Stimulated activated CD4-positive, alpha-beta T cell treated with anti-CD3 and anti-CD28 coated beads, Interleukin-1b, Interleukin-23, amount 100 ng/mL, for 1 hour (primary cell): ENCODE measurements at places on chromosomes 2 and 18.

GRCh38 chr2:193240752-193241151, 1046.0 kb upstream of the TMEFF2 start:
- no peak for DNase-seq

GRCh38 chr18:45962866-45963265, 4.3 kb downstream of the EPG5 start:
- DNase-seq = no peak

DNA sequence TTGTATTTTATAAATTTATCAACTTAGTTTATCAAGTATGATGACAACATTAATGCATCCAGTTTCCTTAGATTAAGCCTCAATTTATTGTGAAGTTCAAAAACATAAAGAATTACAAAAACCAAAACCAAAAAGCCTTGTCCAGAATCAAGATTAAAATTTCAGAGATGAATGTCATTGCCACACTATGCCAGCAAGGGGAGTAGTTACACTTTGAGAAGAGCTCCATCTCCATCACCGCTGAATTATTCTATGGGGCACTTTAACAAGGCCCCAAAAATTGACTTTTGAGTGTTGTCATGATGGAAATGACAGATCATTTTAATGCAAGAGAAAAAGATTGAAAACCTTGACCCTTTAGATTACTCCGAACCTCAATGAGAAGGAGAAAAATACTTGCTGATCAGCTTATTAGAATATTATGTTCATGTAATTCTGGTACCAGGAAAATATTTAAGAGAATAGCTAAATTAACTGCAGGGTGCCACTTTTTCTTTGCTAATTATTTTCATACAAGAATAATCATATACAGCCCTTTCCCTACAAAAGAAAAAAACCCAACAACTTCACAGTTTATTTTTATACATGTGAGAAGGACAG, 152.5 kb upstream of the AQP4 start:
- DNase-seq = no peak

DNA sequence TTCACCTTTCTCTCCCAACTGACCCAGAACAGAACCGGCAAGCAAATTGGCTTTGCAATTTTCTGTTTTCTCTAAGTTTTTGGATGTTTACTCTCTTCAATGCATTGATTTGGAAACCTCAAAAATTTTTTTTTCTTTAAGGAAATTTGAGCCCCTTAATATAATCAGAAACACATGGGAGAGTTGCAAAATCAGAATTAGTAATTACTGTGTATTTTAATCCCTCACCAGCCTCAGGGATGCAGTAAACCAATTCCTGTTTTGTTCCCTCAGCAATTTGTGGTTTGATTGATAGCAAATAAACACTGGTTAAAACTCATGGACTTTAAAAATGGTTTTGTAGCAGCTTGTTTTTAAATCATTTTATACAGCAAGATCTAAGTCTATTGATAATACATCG, 281.5 kb downstream of the NEDD4L start:
- no peak for DNase-seq

DNA sequence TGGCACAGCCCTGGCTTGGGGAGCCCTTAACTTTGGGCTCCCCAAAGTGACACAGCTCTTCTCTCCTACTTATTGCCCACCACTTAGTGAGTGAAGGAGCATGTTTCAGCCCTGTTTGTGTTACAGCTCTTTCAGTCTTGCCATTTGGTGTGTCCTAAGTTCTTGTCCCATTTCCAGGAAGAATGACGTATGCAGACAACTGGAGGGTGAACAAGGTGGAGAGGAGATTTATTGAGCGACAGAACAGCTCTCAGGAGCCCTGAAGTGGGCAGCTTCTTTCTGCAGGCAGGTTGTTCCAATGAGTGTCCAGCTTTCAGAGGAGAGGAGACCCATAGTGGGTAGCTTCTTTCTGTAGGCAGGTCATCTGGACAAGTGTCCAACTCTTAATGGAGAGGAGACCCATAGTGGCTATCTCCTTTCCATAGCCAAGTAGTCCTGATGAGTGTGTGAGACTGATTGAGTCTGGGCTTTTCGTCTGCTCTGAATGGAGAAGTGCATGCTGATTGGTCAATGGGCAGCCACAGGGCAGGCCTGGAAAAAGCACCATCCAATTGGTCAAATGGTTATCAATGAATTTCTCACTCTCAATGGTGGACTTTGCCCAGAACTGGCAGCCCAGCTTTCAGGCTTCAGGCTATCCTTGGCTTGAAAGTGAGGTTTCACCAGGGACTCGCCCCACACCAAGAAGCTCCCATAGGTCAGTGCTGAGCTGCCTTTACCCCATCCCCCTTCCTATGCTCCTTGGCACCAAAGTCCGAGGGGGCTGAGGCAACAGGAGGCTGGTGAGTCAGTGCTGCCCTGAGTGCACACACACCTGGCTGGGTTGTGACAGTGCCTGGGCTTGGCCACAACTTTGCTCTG, 688.2 kb downstream of the NYAP2 start:
- no peak for DNase-seq
